ENCODE measurements at places on chromosomes 1 and 21.

DNA sequence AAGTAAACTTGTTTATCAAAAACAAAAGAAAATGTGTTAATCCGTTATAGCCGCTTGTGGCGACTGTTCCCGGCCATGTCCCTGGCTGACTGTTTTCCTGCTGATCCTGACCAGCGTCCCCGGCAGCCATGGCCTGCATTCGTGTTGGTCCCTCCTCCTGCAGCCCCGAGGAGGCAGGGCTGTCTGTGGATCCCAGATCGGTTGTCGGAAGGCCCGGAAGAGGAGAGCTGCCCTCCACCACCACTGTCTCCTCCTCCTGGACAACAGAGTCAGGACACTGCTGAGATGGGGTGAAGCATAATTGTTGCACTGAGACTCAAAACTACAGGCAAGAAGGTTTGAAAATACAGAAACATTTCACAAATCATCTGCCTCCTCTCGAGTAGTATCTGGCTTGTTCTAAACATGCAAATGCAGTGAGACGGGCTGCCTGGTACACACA, 3.6 kb upstream of the MXRA8 start:
- DNase-seq: no peak

DNA sequence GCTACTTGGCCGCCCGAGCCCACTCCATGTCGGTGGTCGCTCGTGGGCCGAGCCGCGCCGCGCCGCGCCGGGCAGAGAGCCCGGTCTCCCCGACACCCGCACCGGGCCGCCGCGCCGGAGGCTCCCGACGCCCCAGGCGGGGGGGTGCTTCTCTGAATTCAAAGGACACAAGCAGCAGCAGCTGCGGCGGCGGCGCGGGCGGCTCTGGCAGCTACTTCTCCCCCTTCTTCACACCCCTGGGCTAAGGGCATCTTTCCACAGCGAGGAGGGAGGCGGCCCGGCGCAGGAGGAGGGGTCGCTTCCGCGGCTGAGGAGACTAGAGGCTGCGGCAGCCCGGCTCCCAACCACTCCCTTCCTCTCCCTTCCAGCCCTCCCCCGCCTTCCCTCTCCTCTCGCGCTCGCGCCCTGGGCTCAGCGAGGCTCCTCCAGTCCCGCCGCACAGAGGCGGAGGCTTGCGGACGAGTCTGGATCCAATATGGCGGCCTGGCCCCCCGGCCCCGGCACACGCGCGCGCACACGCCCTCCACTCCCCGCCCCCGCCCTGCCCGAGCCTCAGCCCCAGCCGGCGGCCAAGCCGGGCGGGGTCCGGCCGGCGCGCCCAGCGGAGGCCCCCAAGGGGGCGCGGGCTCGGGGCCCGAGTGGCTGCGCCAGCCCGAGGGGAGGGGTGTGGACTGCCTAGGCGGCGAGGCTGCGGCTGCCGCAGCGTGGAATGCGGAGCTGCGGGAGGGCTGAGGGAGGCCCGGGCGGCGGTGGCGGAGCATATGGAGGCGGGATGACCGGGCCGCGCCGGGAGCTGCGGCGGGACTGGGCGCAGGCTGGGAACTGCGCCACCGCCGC, at the start of gene CDC42BPA:
Gene CDC42BPA, minus strand, starts transcription at position 477 of the 837 bp plus-strand sequence. CDS start 1,310 bp downstream, outside the sequence.
- peak; percentile 27 for DNase-seq

GRCh38 chr1:43238085-43238484, 31.7 kb upstream of the TMEM125 start:
- no peak for DNase-seq

- no peak for DNase-seq
Observed at GRCh38 chr1:54874079-54874830, 12.7 kb downstream of the DHCR24 start.

GRCh38 chr21:33265664-33266049, 510 bp upstream of the IL10RB start:
- DNase-seq: peak; percentile 68

GRCh38 chr1:25744140-25744581, 55.8 kb upstream of the SELENON start:
- no peak for DNase-seq

Measured in GM06990 (cell line).